EH (cell line): ENCODE measurements at places on chromosomes 11 and 22.

DNA sequence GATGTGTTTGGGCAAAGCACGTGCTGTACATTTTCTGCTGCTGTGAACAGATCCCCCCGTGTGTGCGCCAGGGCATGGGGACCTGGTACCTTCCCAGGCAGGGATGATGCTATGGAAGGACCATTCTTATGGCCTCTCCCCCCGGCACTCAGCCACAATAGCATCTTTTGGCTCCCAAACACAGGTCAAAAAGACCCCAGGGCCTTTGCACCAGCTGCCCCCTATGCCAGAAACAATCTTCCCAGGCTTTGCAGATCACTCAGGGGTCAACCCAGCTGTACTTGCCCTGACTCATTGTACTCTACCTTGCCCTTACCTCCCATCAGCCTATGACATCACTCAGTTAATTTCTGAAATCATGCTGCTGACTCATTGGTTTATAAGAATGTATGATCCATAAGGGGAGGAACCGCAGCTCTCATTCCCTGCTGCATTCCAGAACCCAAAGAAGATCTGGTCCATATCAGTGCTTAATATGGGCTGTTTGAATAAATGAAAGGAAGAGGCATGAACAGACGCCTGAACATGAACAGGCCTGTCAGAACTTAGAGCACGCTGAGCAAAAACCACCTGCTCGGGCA, 100.7 kb downstream of the CELSR1 start:
- DNase-seq = peak; percentile 43

GRCh38 chr11:8168485-8169257, at the start of gene RIC3:
TSS of gene RIC3 (minus strand) at chr11:8169025. CDS start at chr11:8168989, 36 bp downstream.
- DNase-seq = no peak

GRCh38 chr11:69088676-69089146, 40.0 kb downstream of the TPCN2 start:
- peak; percentile 79 for DNase-seq

DNA sequence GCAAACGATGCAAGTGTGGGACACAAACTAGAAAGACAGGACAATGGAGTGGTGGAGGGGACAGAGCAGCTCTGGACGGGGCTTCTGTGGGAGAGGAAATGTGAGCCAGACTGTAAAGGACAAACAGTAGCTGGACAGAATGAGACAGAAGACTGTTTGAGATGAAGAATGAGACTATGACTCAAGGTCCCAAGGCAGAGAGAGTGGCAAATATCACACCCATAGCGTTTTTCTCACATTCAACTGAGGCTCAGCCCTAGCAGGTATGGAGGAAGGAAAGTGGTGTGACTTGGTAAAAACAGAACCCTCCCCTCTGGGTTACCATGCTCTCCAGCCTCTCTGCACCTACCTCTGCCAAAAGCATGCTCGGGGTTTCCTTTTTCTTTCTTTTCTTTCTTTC, 96.5 kb downstream of the RPL27A start:
- DNase-seq = no peak

GRCh38 chr11:36280531-36280930, 8.7 kb downstream of the COMMD9 start:
- no peak for DNase-seq

- no peak for DNase-seq
Observed at GRCh38 chr11:103325686-103326069, 216.5 kb downstream of the DYNC2H1 start.

GRCh38 chr11:24844406-24844805, 347.6 kb downstream of the LUZP2 start:
- no peak for DNase-seq

DNA sequence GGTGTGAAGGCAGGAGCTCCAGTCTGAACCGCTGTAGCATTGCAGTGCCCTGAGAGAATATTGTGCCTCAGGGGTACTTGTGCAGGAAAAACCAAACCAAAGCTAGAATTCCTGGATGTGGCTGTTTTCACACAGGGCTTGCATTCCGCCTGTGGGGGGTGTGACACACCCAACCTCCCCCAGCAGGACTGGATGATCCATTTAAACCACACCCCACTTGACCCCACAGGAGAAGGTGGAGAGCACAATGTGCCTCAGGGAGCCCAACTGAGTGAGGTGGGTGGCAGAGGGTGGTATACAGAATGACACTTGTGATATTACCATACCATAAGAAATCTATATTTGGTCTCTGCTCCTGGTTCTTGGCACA, 66.9 kb upstream of the SLC22A12 start:
- DNase-seq = no peak

DNA sequence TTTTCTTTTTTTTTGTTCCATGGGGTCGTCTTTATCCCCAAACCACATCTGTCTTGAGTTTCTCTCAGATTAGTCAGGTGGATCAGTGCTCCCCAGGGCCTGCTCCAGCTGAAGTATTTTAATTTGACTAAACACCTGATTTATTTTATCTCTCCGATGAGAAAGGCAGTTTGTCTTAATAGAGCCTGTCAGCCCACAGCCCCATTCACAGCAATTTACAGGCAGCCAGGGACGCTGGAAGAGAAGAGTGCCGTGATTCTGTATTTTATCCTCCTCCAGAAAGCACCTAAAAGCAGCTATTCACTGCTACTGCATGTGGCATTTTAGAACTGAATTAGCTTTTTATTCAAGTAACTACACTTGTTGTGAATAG, 164.5 kb downstream of the SOX6 start:
- DNase-seq = no peak

- DNase-seq = no peak
Observed at GRCh38 chr22:20585639-20586402, 78.4 kb downstream of the MED15 start.

- DNase-seq = peak; percentile 94
Observed at GRCh38 chr22:37538590-37539357, 19.6 kb upstream of the CARD10 start.

GRCh38 chr11:4086575-4087353, 7.8 kb upstream of the RRM1 start:
- no peak for DNase-seq

DNA sequence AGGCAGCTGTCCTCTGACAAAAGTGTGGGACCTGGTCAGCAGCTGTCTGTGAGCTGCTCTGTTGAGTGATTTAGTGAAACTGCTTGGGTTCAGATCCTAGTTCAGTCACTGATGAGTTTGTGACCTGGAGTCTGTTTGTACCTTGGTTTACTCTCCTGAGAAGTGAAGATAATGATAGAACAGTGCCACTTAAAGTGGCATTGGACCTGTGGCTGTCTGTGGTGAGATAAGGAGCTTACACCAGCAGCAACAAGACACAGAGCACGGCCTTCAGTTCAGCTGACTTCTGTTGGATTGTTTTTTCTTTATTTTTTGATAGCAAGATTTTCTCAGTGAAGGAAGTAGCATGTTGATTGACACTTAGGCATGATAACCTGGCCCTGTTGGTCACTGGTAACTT, 46.2 kb upstream of the CTTN start:
- DNase-seq = no peak

DNA sequence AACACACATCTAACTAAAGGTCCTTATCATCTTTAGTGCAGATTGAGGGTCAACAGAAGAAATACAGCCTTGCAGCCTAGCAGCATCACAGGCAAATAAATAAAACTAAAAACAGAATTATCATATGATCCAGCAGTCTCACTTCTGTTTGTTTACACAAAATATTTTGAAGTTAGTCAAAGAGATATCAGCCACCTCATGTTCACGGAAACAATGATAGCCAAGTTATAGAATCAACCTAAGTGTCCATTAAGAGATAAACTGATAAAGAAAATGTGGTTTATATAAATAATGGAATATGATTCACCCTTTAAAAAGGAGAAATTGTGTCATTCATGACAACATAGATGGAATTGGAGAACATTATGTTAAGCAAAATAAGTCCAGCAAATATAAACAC, 738.1 kb upstream of the CCDC90B start:
- no peak for DNase-seq
